Fibroblast of gingiva (primary cell): ENCODE measurements at places on chromosomes 13 and 19.

GRCh38 chr19:8367327-8368001 lies 3.5 kb downstream of the ANGPTL4 start:
- peak; percentile 96 for DNase-seq

GRCh38 chr19:57599377-57599760 lies 316 bp upstream of the ZNF530 start:
- no peak for DNase-seq

GRCh38 chr19:4803736-4804695 lies 12.5 kb downstream of the FEM1A start:
- no peak for DNase-seq

- no peak for DNase-seq
Observed at GRCh38 chr19:47447470-47448359, 24.0 kb downstream of the SLC8A2 start.

DNA sequence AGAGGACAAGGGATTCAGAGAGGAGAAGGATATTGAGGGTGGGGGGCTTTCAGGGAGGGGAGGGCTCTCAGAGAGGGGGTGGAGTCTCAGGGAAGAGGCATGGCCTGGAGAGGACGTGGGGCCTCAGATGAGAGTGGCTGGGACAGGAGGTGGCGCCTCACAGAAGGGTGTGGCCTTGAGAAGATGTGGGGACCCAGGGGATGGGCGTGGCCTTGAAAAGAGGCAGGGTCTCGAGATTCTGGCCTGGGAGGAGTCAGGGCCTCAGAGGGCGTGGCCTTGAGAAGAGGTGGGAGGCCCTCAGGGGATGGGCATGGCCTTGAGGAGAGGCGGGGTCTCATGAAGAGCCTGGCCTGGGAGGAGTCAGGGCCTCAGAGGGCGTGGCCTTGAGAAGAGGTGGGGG lies 23.7 kb upstream of the TNFSF14 start:
- DNase-seq: no peak

DNA sequence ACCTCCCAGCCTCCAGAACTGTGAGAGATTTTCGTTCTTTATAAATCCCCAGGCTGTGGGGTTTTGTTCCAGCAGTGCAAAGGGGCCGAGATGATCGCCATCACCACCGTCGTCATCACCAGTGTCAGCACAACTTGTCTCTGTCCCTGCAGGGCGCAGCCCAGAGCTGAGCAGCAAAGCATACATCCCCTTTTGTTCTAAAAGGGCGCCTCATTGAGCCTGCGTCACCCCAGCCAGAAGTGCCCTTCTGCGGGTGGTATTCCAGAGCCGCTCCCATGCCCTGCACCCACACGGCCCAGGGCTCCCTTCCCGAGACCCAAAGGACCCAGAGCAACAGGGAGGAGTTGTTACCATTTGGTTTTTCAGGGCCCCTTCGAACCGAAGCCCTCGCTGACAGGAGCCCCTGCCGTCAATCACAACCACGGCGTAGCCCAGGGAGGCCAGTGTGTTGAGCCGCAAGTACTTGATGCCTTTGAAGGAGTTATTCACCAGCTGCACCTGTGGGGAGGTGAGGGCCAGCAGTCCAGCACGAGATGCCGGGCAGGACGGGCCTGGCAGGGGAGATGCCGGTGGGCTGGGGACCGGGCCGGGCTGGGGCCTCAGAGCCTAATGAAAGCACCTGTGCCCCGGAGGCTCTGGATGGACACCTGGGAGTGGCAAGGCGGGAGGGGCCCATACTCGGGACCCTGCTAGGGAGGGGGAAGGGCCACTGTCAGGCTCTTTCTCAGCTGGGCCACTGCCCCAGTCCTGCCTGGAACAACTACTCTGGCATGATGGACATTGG lies 14.4 kb upstream of the MYDGF start:
- no peak for DNase-seq

GRCh38 chr13:75151081-75151643 lies 330.8 kb downstream of the TBC1D4 start:
- peak; percentile 58 for DNase-seq

DNA sequence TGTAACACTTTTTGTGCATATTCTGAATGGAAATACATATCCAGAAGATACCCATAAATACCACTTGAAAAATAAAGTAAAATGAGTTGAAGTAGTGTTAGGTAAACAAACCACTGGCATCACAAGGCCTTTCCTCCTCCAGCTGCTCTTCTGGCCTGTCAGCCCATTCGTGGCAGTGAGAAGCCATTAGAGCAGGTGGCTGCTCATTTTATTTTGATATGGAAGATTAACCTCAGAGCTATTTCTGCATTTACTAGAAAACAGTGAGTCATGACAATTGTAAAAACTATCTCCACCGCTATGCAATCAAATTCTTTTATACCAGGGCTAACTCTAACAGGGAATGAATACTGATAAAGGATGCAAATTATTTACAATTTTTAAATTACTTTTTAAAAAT lies 2898.1 kb downstream of the PCDH9 start:
- DNase-seq: no peak

DNA sequence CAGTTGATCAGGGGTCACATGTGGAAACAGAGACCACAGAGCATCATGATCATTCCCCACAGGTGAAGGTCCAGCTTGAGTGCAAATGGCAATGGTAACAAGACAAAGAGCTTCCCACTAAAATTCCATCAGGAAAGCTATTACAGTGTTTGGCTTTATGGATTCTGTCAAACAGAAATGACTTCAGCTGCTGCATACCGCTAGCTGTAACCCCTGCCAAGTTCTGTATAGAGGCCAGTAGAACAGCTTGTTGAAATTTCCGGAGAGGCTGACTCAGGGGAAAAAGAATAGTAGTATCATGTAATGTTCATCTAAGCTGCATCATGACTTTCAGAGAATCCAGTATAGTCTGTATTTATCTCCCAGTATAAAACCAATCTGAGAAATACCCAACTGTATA lies 1704.7 kb downstream of the SLITRK5 start:
- DNase-seq: peak; percentile 61

DNA sequence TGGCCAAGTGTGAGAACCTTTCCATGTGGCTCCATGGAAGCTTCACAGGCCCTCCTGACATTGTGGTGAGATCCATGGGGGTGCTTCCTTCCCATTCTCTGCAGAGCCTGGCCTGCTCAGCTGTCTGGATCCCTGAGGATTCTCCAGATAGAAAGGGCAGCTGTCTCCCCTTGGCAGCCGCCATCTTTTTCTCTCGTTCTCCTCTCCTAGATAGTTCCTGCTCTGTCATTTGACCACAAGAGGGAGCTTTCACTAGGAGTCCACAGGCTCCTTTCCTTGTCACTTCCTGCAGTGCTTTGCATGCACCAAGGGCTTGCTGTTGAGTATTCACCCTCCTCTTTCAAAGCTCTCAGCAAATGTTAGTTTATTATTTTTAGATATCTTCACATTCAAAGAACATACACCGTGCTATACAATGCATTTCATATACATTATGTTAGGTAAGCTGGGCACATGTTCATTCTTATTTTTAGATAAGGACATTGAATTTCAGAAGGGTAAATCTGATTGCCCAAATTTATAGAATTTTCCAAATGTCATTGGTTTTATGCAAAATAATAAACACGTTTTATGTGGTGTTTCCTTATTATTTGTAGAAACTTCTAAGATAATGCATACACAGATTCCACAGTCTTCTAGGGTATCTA lies 133.2 kb downstream of the FRY start:
- peak; percentile 31 for DNase-seq

DNA sequence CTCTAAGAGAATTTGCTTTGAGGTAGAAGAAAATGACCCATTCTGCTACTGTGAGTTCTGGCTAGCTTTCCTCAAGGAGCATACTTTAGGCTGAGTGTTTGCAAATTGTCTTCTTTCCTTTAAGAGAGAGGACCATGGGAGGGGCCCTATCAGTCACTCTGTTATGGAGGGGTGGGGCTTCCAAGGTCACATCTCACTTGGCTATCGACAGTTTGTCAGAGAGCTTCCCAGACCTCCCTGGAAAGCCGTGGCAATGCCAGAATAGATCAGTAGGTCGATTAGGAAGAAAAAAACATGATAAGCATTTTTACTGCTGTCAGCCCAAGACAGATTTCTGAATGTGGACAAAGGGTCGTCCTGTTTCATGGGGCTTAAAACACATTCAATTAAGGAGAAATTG lies 93.3 kb downstream of the OXGR1 start:
- no peak for DNase-seq

- peak; percentile 83 for DNase-seq
Observed at GRCh38 chr19:55503502-55504251, 15.4 kb downstream of the SSC5D start.

GRCh38 chr13:73924607-73925006 lies 209.6 kb downstream of the KLF12 start:
- DNase-seq: no peak

GRCh38 chr13:28659621-28659970 lies 666 bp downstream of the POMP start:
- DNase-seq: peak; percentile 43

DNA sequence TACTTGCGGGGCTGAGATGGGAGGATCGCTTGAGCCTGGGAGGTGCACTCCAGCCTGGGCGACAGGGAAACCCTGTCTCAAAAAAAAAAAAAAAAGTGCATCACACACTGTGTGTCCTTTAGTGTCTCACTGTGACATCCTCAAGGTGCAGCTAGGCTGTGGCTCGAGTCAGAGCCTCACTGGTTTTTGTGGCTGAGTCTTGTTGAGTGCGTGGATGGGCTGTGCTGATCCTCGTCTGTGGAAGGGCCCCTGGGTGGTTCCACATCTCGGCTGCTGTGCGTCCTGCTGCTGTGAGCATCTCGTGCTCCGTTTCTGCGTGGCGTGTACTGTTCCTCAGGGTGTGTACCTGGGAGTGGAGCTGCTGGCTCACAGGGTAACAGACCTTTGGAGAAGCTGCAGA lies 11.2 kb downstream of the STK11 start:
- no peak for DNase-seq

DNA sequence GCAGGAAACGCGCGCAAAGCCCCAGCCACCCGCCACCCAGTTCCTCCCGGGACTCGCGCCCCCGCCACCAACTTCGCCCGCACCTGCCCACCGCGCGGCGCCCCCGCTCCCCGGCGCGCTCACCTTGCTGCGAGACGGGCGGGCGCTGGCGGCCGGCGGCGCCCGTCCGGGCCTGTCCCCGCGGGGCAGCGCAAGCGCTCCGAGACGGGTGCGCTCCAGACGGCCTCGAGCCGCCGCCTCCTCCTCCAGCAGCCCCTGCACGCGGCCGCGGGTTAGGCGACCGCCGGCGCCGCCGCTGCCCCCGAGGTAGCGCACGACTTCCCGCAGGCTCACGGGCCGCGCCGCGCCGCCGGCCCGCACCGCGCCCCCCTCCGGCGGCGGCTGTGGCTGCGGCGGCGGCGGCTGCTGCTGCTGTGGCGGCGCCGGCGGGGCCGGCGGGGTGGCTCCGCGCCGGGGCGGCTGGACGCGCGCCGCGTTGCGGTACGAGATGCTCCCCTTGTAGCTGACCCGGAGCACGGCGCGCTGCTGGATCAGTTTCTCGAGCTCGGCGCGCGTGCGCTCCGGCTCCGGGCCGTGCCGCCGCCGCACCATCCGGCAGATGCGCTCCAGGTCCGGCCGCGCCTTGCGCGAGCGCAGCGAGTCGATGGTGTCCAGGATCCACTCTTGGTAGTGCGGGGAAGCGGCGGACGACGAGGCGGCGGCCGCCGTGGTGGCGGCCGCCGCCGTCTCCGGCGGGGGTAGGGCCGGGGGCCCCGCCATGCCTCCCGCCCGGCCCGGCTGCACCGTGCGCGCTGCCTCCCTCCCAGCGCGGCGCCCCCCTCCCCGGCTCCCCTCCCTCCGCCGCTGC lies 666 bp downstream of the SAMD1 start:
- peak; percentile 73 for DNase-seq

DNA sequence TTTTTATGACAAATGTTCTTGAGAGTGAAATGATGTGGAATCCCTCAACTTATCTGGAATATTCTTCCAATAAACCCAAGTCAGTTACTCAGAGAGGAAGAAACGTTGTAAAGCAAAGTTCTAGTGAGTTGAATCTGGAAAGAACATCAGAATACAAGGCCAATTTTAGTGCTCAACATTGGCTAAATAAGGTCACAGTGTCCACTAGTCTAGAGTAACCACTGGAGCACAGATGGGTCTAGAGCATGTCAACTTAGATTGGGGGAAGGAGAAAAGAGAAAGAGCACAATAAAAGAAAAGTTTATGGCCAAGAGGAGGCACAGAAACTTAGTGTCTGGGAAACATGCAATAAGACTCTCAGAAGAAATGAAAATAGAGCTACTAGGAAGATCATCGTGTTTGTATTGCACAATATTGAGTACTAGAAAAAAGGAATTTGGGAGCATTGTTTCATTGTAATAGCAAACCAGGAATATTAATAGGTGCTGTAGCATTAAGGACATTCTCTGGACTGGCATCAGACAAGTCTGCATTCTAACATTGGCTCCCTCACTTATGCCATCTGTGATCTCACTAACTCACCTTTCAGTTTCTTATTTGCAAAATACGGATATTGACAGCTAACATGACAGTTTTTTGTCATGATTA lies 1318.5 kb downstream of the PCDH9 start:
- DNase-seq: peak; percentile 6

- DNase-seq: no peak
Observed at GRCh38 chr19:46018729-46019251, 4.1 kb downstream of the PGLYRP1 start.

DNA sequence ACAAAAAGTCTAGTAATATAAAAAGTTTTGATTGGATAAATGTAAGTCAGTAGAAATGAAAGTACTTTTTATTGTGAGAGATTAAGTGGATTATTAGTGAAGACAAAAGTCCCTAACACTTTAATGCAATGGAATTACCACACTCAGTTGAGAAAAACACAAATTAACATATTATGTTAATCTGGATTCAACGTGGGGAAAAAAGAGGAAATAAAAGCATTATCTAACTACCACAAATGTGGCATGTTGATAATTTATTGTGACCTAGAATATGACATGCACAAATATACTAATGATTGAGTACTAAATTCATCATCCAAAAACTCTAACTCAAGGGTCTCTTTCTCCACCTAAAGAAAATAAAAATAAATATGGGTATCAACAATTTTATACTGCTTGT lies 41.5 kb downstream of the FOXO1 start:
- no peak for DNase-seq

DNA sequence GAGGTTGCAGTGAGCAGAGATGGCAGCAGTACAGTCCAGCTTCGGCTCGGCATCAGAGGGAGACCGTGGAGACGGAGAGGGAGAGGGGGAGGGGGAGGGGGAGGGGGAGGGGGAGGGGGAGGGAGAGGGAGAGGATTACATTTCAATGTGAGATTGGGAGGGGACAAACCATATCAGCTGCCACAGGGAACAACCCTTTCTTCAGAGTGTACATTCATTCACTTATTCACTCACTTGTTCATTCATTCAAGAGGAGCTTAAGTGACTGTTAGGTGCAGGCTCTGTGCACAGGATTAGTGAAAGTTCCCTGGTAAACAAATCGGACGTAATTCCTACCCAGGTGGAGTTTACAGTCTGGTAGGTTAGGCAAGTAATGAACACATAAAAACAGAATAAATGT lies 65.6 kb upstream of the MEDAG start:
- DNase-seq: no peak

DNA sequence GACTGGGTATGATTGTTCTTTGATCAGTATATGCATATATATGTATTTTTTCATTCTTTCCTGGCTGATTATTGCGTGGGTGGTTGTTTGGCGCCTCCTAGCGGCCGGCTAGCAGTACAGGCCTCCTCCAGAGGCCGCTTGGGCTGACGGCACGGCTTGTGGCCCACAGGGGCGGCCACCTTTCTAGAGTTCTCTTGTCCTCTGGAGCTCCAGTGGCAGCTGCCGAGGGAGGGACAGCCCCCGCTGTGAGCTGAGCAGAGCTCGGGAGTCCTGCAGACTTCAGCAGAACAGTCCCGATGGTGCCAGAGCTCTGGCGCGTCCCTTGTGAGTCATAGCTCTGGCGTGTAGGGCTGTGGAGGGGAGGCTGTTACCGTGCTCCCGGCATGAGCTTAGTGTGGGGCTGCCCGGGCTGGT lies 22.5 kb upstream of the ZNF429 start:
- no peak for DNase-seq

- DNase-seq: no peak
Observed at GRCh38 chr13:85386424-85386823, 412.8 kb downstream of the SLITRK6 start.
